IPS DF 19.7 (cell line): ENCODE measurements at places on chromosomes 11 and 22.

DNA sequence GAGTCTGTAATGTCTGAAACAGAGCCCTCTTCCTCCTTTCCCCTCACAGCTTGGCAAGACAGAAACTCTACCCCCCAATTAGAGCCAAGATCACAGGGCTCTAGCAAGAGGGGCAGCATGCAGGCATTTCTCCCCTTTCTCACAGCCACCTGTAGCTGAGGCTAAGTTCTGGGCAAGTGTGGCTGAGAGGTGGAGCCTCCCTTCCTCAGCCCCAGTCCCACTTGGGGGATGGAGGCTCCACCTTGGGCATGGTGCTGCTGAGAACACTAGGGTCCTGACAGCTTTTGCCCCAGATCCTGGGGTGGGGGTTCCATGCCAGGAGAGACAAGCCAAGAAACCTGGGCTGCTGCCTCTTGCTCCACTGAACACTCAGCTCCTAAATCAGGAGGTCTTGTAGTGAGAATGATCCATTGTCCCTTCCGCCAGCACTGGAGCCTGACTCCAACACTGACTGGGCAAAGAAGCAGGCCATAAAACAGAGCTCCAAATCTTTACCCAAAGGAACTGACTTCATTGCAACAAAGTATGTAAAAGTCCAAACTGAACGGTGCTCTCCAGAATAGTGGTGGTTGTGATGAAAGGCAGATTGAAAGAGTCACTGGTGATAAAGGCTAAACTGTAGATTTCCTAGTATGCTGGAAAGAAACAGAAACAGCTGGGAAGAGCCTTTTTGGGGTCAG lies 25.6 kb downstream of the NARS2 start:
- DNase-seq = no peak

GRCh38 chr11:45094958-45095690 lies 51.3 kb upstream of the PRDM11 start:
- no peak for DNase-seq

GRCh38 chr22:33221568-33221967 lies 163.4 kb upstream of the SYN3 start:
- no peak for DNase-seq

GRCh38 chr11:2135018-2135569 lies 4.1 kb downstream of the IGF2 start:
- no peak for DNase-seq
